ENCODE measurements at places on chromosomes 1 and 21.

DNA sequence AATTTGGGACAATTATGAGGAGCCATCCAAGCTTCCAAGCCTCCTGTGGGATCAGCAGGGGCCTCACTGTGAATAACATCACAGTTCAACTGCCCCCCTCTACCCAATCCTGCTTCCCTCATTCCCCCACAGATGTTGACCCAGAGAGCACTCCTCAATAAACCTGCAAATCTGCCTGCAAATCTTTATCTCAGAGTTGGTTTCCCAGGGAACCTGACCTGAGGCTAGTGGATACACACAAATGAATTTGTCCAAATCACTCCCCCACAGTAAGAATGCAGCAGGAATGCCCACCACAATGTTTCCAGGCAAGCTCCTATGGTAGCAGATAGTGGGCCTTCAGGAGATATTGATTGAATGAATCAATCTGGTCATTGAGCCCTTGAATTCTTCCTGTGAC is 56.4 kb upstream of the HIVEP3 start:
- no peak for DNase-seq

GRCh38 chr1:2318314-2319278 is 72.8 kb downstream of the MORN1 start:
- DNase-seq = no peak

GRCh38 chr1:17201201-17202021 is 3.5 kb upstream of the PADI1 start:
- DNase-seq = no peak

DNA sequence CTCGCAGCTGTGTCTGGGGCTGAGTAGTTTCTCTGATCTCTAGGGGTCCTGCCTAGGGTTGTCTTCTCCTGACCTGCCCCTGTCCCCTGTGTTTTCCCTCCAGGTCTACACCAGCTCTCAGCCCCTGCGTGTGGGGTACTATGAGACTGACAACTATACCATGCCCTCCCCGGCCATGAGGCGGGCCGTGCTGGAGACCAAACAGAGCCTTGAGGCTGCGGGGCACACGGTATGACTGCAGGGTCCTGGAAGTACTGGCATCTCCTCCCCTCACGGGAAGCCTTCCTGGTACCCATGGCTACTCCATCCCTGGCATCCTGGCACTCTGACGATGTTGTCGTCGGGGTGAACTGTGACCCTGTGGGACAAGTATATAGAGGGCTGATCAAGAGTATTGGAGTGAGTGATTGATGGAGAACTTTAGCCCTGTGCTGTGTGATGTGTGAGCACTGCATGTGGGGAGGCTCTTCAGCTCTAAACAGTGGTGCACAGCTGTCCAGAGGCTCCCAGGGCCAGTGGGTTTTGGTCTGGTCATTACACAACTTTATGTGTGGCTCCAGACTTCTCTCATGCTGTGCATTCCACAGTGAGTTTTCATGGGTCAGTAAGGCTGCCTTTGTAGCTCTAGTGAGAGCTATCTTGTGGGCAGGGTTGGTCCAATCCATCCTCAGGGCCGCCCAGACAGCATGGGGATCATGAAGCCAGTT is 14.4 kb downstream of the FAAH start:
- DNase-seq = no peak

DNA sequence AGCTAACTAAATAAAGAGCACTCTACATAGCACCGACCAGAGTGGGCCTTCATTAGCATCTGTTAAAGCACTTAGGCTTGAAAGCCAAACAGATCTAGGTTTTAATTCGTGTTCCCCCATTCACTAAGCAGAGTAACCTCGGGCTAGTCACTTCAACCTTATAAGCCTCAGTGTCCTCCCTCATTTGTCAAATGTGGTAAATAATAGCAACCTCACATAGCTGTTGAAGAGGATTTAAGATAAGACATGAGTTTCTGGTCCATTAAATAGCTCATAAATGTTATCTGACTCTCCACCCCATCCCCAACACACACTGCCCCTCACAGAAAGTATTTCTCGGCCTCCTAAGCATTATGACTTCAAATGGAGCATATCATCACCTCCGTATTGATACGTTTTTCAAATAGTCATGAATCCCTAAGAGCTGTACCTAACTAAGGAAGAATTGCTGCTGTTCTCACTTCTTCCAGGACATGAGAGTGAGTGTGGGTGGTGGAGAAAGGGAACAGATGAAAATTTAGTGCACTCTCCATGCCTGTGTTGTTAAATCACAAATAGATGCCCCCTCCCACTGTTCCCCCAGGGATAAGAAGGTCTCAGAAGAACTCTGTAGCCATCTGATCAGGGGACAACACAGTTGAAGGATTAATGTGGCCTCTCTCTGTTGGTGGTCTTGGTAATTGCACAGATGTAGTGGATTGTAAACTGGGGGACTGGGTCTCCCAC is 47.6 kb downstream of the PLPP3 start:
- DNase-seq = no peak

Measured in activated naive CD4-positive, alpha-beta T cell (primary cell).